Sciatic nerve (tissue), 2 donors: ENCODE measurements at places on chromosomes 3 and 15. TPM values are rescaled to one million over a fixed set of nuclear protein-coding genes. Genes with fewer than 3 reads are reported as not detected.

DNA sequence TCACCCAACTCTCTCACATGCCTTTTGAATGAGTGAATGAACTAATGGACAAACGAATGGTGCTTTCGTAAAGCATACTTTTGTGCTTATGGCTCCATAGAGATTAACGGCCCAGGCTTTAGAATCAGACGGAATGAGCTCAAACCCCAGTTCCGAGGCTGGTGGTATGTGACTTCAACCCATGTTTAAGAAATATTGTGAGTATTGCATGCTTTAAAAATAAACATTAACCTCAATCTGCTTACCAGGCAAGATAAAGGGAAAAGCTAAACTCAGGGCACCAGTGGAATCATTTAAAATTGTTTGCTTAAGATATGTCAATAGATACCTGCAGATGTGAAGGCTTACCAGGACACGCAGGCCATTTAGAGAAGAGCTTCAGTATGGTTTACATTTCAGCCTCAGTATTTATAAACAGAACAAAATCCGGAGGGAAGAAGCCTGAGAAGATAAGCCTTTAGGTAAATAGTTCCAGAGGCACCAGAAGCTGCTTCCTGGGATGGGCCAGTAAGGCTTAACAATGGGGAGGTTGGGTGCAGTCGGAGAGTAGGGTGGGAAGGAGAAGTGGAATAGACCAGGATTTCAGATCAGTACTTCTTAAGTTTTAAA lies 186.4 kb downstream of the ADAMTS9 start:
- no peak for DNase-seq

The ALDH1L1 gene
- total RNA-seq, result 4.1 TPM

The CHMP2B gene
- total RNA-seq, result 39.1 TPM

The NR1I2 gene
- total RNA-seq, result not detected

DNA sequence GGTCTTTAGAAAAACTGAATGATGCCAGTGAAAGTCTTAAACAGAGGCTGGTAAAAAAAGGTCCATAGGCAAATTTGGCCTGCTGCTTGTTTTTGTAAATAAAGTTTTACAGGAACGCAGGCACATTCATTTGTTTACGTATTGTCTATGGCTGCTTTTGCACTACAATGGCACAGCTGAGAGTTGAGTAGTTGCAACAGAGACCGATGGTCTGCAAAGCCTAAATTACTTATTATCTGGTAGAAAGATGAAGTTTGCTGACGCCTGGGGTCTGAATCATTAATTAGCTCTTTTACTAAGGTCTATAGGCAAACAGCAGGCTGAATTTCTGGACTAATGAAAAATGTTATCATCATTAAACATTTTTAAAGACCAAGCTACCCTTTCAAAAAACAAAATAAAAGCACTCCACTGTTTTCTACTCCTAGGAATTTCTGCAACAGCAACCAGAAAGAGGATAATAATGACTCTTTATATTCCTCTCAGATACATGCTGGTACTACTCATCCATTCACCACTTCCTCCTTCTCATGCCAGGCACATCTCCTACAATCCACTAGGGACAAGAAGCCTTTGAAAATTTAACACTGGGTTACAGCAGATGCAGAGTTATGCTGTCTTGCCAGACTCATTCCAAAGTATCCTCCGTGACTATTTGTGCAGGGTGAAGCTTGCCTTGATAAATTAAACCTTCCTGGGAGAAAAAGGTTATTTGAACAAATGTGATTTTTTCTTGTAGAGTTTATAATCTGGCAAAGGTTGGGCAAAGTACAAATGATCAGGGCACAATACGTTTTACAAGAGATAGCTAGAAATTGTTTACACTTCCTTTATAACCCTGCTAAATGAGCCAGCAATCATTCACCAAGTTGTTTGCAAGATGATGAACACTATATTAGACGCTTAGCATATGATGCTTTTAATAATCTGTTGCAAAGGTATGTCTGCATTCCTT lies 6.0 kb downstream of the GATM start:
- no peak for DNase-seq

GRCh38 chr3:141067206-141067974 lies 16.2 kb downstream of the SPSB4 start:
- no peak for DNase-seq

GRCh38 chr15:83066034-83066733 lies 868 bp downstream of the BTBD1 start:
- no peak for DNase-seq

GRCh38 chr3:184282941-184283340 lies 7.1 kb downstream of the ECE2 start:
- DNase-seq, result no peak

The SLC24A5 gene
- total RNA-seq, result 0.89 TPM

The PSTPIP1 gene
- 17.7 TPM for total RNA-seq

The RARB gene
- 15.2 TPM for total RNA-seq

GRCh38 chr3:116350119-116350733 lies 95.1 kb downstream of the LSAMP start:
- DNase-seq, result no peak

The ATP13A5 gene
- not detected for total RNA-seq
